ENCODE measurements at places on chromosomes 1 and 21.

DNA sequence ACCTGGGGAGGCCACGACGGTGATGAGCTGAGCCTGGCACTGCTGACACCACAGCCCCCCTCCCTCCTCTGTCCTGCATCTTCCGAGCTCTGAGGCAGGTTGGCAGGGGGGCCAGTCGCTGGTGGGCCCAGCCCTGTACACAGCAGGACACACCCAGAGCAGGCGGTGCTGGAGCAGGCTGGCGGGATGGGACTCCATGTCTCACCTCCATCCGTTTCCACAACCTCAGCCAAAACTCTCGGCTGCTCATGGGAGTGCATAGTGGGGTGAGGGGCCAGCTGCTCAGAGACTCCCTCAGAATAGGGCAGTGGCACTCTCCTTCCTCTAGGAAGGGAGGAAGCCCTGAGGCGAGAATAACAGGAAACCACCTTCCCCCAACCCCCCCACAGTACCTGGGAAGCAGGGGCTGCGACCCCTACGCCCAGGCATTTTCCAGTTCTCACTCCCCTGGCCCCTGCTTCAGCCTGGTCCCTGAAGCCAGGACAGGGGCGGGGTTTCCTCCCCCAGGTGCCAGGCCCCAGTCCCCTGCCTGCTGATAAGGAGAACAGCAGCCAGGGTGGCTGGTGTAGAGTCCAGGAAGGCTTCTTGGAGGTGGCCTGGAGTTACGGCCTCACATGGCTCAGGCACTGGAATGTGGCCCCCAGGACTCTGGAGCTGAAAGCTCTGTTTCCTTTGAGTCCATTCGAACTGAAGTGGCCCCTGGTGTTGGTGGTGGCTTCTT is 3.2 kb upstream of the IBA57 start:
- no peak for DNase-seq

DNA sequence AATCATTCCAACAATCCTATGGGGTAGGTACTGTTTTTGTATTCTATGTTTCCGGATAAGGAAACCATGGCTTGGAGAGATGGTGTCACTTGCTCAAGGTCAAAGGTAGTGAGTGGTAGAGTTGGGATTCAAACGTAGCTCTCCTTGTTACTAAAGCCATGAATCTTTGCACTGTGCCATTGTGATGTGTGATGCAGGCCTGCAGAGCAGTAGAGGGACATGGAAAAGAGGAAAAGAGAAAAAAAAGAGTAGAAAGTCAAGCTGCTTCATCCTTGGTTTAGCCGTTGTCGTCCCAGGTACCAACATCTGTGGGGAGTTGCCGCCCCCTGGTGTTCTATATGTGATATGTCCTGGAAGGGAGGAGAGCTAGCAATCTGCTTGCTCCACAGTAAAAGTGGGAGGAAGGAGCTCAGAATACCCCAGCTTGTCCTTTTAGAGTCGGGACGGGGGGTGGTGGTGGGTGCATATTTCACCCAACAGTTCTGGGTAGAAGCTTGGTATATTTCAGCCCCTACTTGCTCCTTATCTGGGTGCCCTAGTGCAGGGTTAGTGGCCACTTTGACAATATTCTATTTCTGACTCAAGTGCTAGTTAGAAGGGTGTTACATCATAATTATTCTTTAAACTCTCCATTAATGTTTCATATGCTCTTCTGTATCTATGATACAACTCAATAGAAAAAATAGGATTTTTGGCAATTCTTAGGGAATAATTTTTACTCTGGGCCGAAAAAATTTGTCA is 98.4 kb downstream of the EBNA1BP2 start:
- DNase-seq, result peak; percentile 44

DNA sequence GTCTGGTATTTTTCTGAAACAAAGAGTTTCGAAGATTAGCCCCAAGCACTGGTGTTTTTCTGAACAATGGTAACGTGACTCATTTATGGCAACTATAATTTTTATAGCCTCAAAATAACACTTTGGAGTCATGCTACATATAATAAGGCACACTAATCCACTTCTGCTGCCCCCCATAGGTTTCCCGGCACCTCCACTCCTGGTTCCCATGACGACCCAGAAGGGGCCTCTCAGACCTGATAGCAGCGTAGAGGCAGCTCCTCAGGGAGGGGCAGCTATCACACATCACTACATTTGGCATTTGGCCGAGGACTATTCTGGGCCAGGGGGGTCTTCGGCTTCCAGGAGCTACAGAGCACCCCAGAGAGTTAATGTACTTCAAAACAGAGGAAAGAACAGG is 23.3 kb downstream of the CAPN8 start:
- no peak for DNase-seq

DNA sequence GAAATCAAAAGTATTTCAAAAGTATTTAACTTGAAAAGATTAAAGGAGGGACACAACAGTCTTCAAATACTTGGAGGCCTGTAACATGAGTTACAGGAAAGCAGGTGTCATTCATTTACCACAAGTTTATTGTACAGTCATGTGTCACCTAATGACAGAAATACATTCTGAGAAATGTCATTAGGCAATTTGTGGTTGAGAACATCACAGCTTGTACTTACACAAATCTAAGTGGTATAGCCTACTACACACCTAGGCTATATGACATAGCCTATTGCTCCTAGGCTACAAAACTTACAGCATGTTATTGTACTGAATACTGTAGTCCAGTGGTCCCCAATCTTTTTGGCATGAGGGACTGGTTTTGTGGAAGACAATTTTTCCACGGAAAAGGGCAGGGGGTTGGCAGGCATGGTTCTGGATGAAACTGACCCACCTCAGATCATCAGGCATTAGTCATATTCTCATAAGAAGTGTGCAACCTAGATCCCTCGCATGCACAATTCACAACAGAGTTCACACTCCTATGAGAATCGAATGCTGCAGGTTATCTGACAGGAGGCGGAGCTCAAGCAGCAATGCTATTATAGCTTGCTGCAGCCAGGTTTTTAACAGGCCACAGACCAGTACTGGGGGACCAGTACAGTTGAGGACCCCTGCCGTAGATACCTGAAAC is 25.0 kb upstream of the PHTF1 start:
- DNase-seq, result no peak

GRCh38 chr21:43269957-43270705 is 101.3 kb downstream of the CRYAA start:
- no peak for DNase-seq
